ENCODE measurements at places on chromosomes 6 and 20.

- DNase-seq = no peak
Observed at GRCh38 chr6:107764684-107765460, 59.2 kb downstream of the SCML4 start.

DNA sequence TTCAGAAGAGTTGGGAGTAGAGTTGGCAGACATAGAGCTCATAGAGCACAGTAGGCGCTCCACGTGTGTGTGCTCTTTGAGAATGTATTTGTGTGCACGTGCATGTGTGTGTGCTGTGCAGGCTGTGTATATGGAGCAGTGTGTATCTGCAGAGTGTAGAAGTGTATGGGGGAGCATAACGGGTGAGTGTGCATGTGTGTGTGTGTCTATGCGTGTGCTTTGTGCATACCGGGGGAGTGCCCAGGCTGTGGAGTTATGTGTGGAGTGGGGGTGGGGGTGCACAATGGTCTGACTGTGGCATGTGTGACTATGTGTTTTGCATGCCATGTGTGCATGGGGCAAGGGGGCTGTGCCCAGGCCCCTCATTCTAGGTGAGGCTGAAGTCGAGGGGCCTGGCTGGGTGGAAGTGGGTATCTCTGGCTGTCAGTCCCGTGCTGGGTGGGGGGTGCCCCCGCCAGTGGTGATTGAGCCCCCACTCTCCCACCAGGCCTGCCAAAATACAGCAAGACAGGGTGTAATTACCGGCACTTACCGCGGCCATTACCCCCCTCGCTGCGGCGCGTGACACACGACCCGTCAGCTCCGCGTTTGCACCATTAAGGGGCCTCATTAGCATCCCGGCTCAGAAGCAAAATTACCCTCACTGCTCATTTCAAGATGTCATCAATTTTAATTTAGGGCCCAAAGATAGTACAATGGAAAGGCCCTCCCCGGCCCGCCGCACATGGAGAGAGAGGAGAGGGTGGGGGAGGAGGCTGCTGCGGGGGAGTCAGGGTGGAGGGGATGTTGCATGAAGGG is 39.1 kb downstream of the MDFI start:
- no peak for DNase-seq

- no peak for DNase-seq
Observed at GRCh38 chr20:31788578-31788977, 30.6 kb upstream of the MYLK2 start.

DNA sequence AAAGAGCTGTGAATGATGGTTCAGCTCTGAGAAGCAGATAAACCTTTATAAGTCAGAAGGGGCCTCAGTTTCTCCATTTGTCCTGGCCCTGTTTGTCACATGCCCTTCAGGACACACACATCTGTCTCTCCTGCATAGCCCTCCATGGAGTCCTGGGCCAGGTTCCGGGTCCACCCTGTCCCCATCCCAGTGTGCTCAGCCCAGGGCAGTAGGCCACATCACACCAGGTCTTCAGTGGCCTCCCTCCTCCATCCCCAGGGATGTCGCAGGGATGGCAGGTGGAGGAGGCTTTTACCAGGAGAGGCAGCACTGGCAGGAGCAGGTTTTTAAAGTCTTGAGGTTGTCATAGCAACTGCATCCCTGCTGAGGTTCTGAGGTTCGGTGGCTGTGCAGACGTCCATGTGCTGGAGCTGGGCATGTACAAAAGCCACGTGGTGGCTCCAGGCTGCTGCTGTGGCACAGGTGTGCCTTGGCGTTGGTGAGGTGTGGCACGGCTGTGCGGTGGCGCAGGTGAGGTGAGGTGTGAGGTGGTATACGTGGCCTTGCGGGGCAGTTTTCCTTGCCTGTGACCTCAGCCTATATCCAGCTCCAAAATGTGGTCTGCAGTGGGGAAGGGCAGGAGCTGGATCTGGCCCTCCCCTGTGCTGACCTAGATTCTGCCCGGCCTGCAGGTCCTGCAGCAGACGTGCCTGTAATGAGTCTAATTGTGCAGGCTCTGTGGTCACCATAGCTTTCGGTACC is 8.0 kb upstream of the NPBWR2 start:
- no peak for DNase-seq

All from brain pericyte (primary cell).